ENCODE measurements at places on chromosomes 1 and 21.

GRCh38 chr1:187067160-187067559 is 238.4 kb downstream of the PLA2G4A start:
- no peak for DNase-seq

DNA sequence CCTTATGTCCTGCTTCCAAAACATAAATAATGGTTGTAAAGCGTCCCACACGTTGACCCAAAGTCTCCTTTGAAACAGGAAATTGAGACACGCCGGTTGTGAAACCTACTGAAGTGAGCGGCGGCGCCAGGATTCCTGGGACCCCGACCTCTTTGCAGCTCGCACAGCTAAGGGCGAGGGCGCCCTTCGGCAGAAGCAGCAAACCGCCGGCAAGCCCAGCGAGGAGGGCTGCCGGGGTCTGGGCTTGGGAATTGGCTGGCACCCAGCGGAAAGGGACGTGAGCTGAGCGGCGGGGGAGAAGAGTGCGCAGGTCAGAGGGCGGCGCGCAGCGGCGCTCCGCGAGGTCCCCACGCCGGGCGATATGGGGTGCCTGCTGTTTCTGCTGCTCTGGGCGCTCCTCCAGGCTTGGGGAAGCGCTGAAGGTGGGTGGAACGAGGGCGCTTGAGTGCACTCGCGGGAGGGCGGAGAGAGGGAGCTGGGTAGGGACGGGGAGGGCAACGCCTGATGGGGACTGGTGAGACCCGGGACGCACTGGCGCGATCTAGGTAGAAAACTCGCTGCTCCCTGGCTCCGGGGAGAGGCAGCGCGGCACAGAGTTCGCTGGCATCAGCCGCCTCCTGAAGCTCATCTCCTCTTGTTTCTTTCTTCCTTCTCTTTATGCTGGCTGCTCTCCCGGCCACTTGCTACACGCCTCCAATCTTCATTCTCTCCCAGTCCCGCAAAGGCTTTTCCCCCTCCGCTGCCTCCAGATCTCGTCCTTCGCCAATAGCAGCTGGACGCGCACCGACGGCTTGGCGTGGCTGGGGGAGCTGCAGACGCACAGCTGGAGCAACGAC is at the start of gene CD1D:
Gene CD1D (plus strand): TSS at position 155 of the 836 bp plus-strand sequence. CDS start 207 bp downstream, at position 362.
- no peak for DNase-seq

DNA sequence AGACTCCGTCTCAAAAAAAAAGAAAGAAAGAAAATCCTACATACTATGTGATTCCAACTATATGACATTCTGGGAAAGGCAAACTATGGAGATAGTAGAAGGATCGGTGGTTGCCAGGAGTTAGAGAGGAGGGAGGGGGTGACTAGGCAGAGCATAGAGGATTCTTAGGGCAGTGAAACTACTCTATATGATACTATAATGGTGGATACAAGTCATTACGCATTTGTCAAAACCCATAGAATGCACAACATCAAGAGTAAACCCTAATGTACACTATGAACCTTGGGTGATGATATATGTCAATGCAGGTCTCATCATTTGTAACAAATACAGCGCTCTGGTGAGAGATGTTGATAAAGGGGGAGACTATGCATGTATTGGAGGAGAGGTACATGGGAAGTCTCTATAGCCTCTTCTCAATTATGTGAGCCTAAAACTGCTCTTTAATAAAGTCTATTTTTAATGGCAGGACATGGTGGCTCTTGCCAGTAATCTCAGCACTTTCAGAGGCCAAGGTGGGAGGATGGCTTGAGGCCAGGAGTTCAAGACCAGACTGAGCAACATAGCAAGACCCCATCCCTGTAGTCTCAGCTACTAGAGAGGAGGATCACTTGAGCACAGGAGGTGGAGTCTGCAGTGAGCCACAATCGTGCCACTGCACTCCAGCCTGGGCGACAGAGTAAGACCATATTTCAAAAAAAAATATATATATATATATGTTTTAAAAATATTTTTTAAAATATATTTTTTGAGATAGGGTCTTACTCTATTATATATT is 17.0 kb downstream of the SLC2A5 start:
- DNase-seq: no peak

GRCh38 chr1:68908316-68908715 is 411.4 kb upstream of the DEPDC1 start:
- DNase-seq: peak; percentile 9

- DNase-seq: peak; percentile 46
Observed at GRCh38 chr1:11483581-11484320, 4.8 kb downstream of the DISP3 start.

- DNase-seq: peak; percentile 23
Observed at GRCh38 chr1:17437260-17437579, 2.3 kb downstream of the RCC2 start.

DNA sequence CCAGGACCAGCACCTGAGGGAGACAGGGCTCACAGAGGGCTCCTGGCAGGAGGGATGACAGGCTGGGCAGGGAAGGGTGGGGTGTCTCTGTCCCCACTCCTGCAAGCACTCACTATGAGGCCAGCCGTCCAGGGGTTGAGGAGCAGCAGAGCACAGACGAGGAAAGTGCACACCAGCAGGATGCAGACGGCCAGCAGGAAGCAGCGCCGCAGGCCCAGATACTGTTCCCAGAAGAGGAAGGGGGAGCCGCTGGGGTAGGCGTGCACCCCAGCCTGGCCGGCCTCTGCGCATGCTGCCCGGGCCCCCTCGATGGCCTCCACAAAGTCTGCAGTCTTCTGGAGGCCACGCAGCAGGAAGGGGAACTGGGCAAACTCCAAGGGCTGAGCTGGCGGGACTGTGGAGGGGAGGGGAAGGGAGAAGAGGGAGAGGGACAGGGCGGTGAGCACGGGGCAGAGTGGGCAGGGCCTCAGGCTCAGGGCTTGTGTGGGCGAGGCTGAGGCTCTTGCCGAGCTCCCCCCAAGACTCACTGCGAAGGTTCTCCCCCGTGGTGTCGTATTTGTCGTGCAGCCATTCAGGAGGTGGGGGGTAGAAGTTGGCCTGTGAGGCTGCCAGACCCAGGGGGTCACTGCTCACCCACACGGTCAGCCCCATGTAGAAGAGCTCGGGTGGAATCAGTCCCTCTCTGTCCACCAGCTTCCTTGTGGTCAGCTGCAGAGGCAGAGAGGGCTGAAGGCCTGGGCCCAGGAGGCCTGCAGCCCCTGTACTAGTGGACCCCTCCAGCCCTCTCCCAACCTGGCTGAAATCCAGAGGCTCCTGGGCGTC is 16.5 kb downstream of the PTCH2 start:
- DNase-seq: no peak

GRCh38 chr21:44991538-44992483 is 52.0 kb downstream of the SLX9 start:
- DNase-seq: no peak

GRCh38 chr1:100443811-100444571 is 91.7 kb downstream of the CDC14A start:
- DNase-seq: peak; percentile 42

DNA sequence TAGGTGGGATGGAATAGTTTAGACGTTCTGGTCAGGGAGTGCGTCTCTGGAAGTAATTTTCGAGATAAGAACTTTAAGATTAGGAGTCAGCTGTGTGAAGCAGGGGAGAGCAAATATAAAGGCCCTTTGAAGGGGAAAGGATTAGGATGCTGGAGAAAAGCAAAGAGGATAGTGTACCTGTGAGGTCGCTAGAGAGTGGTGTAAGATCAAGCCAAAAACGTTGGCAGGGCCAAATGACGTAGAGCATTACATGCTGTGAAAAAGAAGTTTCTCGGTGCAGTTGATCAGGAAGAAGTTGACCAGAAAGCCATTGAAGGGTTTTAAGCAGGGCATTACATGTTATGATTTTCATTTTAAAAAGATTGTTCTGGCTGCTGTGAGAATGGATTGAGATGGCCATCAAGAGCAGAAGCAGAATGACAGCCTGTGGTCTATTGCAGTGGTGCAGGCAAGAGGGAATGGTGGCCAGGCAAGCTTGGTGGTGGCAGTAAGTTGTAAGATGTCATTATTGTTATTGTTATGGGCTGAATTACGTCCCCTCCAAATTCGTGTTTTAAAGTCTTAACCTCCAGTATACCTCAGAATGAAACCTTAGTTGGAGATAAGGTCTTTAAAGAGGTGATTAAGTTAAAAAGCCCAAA is 113.6 kb upstream of the KIF26B start:
- no peak for DNase-seq

GRCh38 chr21:37548521-37548981 is 182.0 kb downstream of the DYRK1A start:
- no peak for DNase-seq

DNA sequence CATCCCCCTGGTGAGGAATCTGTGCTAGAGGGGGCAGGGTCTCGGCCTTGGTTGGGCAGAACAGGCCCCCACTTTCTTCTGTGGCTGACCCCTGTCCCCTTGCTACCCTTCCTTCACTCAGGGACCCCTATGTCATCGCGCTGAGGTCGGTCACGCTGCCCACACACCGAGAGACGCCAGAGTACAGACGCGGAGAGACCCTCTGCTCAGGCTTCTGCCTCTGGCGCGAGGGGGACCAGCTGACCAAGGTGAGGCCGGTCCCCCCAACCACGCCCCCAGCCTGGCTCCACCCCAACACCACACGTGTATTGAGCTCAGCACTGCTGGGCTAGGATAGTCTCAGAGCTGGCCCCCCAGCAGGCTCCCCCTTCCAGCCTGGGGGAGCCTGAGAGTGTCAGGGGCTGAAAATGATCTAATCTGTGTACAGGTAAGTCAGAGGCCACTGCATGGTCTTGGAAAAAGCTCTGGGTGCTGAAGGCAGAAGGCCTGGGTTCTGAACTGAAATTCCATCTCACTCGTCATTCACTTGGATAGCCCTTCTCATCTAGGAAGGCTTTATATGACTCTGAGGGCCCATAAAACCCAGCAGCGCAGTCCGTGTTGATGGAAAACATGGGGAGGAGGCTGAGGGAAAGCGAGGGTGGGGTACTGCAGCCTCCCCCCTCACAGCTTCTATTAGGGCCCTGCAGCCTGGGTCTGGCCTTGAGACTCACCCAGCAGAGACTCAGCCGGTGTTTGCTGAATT is 15.3 kb downstream of the FAM151A start:
- no peak for DNase-seq

DNA sequence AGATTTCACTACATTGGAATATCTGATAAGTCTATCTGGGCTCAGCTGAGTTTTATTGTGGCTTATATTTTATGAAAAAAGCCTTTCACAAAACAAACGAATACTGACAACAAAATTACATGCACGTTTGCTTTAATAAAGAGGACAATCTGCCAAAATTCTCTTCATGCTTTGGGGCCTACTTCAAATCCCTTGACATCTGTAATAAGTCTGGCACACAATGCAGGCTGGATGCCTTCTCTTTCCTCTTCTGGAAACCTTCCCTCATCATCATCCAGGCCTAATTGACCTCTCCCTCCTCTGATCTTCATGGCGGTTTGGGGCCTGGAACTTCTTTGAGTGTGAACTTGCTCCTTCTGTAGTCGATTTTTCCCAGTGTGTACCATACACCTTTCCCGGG is 70.3 kb downstream of the MAP10 start:
- DNase-seq: no peak

DNA sequence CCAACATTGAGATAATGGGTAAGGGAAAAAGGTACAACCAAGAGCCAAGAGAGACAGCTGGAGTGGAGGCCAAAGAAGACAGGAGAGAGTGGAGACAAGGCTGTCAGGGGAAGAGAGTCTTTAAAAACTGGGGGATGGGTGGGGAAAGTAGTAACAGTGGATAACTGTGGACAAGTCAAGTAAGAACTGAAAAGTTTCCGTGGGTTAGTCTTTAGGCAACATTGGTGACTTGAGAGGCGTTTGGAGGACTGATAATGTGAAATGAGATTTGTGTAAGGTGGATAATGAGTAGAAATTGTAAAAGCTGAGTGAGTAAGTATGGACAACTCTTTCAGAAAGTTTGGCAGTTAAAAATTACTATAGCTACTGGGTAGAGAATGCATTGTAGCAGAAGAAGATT is 10.4 kb downstream of the PPP2R5A start:
- no peak for DNase-seq

- DNase-seq: no peak
Observed at GRCh38 chr1:29624320-29625083, 388.2 kb downstream of the PTPRU start.

DNA sequence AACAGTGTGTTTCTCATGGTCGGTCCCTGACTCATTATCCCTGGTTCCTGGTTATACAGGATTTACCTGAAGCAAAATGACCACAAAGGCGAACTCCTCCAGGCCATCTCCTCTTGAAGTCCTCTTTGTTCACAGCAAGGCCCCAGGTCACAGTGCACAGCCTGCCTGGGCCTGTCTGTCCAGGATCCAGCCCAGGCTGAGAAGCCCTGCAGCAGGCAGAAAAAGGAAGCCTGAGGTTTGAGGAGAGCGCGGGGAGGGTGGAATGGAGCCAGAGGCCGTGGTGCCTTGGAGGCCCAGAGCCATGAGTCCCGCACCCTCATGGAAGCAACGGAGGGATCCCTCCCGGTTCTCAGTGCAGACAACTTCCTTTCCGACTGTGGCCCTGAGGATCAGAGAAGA is 136.8 kb upstream of the IRF2BP2 start:
- peak; percentile 30 for DNase-seq

- peak; percentile 82 for DNase-seq
Observed at GRCh38 chr1:111463029-111463683, 10.6 kb upstream of the C1orf162 start.

DNA sequence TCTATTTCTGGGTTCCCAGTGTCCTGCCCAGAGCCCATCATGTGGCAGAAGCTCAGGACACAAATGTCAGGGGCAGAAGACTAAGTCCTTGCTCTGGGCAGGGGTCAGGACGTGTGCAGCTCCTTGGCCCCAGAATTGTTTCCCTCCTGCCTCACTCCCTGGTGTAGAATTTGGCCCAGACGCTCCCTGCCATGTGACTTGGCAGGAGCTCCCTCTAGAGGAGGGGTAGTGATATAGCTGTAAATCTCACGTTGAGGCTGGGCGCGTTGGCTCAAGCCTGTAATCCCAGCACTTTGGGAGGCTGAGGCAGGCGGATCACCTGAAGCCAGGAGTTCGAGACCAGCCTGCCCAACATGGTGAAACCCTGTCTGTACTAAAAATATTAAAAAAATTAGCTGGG is 91.2 kb downstream of the UBIAD1 start:
- no peak for DNase-seq

DNA sequence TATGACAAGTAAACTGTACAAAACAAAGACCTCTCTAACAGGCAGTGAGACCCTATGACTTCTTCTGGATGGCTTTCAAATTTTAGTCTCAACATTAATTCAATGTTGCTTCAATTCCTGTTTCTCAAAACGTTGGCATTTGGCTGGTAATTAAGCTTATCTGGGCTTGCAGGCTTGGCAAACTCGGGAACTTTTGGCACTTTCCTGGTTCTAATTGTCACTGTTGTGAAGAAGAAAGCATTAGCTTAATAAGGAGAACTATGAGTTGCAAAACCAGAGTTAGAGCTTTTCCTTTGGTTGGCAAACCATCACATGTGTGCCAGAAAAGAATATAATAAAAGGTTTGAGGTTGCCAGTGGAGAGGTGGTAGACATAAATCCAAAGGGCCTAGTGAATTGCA is 698.3 kb downstream of the LRRIQ3 start:
- no peak for DNase-seq

GRCh38 chr1:159668739-159669138 is 45.6 kb downstream of the CRP start:
- DNase-seq: no peak
